ENCODE measurements at places on chromosomes 11 and 22.

DNA sequence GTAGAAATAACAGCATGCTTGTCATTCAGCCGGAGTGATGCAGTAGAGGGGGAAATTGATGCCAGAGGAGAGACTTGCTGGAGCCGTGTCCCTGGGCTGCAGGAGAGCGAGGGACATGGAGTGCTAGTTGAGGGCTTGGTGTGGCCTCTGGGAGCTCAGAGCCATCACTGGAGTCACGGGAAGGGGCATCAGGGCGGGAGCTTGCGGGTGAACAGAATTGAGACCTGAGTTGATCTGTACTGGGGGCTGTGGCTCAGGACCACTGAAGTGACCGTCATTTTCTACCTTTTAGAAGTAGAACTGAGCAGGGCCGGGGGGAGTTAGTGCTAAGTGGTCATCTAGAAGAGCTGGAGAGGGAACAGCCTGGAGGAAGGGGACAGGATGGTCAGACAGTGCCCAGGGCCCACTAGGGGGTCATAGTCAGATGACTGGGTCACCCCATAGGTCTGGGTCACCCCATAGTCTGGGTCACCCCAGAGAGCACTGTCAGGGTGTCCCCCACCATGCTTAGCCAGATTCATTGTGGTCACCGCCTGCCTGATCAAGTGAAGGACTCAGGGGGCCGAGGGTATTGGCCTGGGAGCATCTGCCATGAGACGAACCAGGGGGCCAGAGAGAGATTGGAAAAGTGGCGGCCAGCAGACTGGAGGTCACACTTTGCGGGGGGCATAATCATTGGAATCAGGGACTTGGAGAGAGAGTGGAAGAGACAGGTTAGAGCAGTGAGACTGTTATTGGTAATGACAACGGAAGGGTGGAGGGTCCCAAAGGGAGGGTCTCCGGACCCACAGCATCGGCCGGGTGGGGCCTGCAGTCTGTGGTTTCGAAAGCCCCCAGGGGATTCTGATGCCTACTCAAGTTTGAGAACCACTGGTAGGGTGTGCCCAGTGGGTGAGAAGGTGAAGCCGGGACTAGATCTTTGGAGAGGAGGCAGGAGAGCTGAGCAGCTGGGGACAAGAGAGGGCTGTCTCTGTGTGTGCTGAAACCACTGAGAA is 15.2 kb downstream of the RIBC2 start:
- no peak for DNase-seq

DNA sequence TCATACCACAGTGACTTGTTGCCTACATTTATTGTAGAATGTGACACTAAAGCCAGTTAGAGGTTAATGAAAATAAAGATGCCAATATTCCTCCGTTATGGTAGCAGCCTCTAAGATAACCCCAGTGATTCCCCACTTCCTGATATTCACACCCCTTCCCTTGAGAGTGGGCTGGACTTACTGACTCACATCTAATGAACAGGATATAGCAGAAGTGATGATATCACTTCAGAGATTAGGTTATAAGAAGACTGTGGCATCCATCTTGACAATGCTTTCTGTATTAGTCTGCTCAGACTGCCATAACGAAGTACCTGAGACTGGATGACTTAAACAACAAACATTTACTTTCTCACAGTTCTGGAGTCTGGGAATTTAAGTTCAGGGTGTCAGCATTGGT is 149.6 kb upstream of the MTNR1B start:
- no peak for DNase-seq

GRCh38 chr22:42994917-42995562 is 19.9 kb downstream of the PACSIN2 start:
- no peak for DNase-seq

DNA sequence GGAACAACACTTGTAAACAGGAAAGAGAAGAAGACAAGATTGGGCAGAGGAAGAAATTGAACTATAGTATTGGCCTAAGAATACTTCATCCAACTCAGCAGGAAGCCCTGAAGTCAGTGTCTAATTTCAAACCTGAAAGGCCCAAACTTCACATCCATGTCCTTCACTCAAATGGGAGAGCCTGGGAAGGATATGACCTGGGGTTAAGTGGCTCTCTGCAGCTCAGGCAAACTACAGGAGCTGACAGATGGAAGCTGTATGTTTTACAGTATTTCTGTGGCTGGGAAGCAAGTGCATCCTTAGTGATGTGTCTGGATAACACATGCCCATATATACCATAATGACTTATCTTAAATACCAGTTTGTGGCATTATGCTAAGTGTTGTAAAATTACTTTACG is 196.2 kb downstream of the SOX6 start:
- DNase-seq: no peak

- DNase-seq: no peak
Observed at GRCh38 chr11:68655406-68655805, 28.9 kb upstream of the GAL start.

GRCh38 chr11:75563978-75564552 is 2.0 kb downstream of the SERPINH1 start:
- DNase-seq: no peak

DNA sequence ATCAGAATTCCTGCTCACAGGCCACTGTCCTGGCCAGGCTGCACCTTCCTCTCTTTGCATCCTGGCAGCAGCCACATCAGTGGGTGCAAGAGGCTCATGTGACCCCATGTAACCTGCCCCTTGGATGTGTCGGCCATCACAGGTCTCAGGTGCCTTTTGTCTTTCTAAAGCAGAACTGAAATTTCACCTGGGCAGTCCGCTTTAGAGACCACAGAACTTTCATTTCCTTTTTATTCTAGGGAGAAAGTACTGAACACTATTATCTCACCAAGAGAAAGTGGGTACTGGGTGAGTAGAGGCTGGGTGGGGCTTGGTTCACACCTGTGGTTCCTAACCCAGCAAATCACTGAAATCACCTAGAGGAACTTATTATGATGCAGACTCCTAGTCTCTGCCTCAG is 51.7 kb upstream of the NUP160 start:
- DNase-seq: peak; percentile 45

- DNase-seq: no peak
Observed at GRCh38 chr11:73198677-73199076, 19.4 kb upstream of the P2RY2 start.

DNA sequence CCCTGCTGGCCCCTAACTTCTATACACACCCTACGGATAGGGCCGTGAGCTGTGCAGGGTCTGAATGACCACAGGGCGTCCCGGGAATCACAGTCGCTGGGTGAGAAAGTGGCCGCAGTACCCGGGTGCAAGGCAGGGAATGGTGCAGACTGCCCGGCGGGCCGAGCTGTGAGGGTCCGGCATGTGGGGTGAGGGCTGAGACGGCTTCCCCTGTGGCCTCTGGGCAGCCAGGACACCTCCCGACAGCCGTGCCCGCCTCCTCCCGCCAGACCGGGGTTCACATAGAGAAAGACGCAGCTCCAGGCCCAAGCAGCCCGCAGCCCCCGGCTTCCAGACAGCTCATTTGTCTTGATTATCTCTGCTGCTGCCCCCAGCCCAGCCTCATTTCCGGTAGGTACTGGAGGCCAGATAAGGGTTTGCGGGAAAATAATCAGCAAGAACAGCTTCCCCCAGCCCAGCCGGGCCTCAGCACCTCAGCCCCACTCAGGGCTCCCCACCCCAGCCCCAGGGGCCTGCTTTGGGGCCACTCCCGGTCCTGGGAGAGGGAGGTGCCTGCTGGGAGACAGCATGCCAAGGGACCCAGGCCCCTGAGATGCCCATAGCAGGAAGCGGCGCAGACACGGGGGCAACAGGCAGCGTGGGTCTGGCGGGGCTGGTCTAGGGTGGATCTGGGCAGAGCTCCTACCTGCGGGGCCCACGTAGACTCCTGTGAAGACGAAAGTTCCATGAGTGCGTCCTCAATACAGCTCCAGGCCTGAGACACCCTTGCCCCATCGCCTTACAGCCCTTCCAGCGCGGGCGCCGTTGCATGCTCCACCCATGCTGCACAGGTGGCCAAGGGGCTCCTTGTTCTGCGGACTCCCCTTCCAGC is 123.1 kb downstream of the BRD1 start:
- DNase-seq: no peak

- DNase-seq: no peak
Observed at GRCh38 chr22:32811788-32812545, 10.5 kb downstream of the TIMP3 start.

GRCh38 chr22:37234736-37235711 is 9.0 kb downstream of the RAC2 start:
- peak; percentile 7 for DNase-seq

DNA sequence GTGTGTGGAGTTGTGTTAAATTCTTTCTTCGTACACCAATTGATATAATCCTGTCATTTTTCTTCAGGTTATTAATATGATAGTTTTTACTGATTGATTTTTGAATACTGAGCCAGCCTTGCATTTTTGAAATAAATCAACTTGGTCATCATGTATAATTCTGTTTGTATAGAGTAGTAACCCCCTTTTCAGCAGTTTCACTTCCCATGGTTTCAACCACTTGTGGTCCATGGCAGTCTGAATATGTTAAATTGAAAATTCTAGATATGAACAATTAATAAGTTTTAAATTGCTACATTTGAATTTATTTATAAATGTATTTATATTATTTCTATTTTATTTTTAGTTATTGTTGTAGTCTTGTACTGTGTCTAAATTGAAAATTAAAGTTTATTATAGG is 32.6 kb downstream of the MS4A6A start:
- DNase-seq: no peak

DNA sequence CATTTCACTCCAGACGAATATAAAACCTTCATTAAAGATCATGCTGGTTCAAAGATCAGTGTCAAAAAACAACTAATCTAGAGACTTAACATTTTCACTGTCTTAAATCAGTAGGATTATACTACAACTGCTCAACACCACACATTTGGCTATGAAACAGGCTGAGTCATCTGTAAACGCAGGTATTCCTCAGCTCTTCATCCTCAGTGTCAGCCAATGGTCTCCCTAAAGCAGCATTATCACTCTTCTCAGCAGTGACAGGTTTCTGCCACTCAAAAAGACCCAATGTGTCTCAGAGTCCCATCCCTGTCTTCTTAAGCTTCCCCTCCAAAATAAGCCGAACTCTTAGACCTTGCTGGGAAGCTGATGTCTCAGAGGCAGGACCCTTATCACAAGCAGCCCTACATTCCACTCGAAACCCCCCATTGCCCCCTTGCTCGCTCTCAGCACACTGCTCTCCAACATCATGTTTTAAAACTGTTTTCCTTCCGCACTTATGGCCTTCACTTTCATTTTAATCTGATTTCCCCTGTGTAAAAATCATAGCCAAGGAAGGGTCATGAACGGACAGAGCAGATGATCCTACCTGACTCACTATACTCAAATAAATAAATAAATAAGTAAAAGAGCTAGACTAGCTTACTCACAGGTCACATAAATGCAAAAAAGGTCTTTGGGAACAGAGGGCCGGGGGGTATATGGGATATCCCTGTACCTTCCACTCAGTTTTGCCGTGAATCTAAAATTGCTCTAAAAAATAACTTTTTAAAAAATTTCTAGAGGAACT is 23.0 kb downstream of the CDON start:
- peak; percentile 2 for DNase-seq

GRCh38 chr11:79440571-79441460 is at the start of gene TENM4:
Gene TENM4, minus strand, starts transcription at chr11:79441030. Its CDS starts 371,086 bp downstream, at chr11:79069944.
- peak; percentile 27 for DNase-seq

DNA sequence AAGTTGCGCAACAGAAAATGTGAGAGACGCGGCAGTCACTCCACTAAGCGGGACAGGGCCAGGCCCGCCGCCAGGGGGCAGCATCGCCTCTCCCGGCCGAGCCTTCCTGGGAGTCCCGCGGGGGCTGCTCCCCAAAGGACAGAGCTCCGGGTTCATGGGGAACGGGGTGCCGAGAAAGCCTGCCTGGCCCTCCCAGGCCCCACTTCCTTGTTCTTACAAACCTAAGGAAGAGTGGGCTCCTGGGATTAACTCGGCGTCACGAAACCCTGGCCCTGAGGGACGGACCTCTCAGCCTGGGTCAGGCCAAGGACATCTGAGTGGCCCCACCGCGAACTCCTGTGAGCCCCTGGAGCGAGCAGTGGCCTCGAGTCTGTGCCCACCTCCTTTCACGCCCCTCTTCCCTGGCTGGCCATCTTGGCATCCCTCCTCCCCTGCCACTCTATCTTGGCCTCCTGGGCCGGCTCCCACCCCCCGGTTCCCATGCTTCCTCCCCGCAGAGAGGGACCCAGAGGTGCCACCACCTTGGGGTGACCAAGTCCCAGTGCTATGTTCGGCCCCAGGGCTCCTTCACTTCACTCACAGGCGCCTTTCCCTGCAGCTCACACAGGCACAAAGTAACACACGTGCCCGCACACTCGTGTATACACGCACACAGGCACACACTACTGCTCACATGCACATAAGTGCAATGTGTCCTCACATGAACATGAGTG is 99.9 kb upstream of the FGF3 start:
- peak; percentile 82 for DNase-seq

DNA sequence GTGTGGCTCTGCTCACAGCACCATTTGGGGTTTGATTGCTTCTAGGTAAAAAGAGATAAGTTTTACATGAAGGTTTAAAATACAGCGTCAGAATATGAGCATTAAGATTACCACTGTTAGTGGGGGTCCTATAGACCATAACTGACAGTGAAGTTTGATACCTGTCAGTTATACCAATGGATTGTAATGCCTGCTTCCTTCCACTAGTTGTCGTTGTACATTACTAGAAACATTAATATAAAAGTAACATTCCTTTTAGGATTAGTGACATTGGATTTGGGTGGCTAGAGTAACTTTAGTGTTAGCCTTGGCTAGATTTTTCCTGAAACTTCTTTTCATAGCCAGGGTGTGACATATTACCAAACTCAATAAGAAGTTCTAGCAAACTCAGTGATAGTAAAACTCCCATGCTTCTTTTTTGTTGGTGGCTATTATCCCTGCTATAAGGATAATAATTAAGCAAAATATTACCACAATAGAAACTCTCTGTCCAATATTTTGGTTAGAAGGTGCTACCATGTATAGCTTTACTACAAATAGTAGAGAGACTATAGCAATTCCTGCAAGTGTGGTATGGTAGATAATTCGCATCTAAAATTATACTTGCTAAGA is 57.1 kb downstream of the FAM181B start:
- DNase-seq: no peak

DNA sequence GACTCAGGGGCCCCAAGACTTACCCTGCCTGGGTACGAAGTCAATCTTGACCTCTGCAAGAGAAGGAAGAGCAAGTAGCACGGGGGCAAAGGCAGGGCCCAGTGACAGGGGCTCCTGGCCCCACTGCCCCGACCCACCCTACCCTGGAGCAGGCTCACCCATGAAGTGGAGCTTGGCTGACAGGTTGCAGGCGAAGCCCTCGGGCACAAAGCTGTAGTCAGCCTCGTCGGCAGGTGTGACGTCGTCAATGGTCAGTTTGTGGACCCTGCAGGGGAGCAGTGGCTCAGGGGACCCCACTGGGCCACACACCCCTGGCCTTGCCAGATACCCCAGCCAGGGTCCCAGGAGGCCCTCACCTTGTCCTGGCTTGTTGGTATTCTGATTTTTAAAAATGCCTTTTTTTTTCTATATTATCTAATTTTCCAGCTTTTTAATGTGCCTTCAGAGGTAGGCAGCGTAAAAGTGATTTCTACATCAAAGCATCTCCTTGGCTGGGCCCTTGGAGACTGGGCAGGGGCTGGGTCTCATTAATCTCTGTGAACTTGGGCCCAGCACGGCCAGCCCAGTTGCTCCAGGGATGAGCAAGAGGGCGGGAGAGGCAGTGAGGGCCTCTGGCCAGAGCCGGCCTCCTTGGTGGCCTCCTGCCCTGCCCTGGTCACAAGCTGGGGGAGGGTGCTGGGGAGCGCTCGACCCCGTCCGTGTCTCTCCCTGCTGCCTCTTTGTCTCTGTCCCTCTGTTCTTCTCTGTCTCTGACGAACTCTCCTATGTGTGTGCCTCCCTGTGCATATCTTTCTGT is 11.3 kb downstream of the MYBPC3 start:
- no peak for DNase-seq

GRCh38 chr11:133951327-133952198 is 5.2 kb downstream of the IGSF9B start:
- DNase-seq: no peak

- DNase-seq: no peak
Observed at GRCh38 chr11:3046190-3046589, 11.0 kb downstream of the CARS1 start.
